ENCODE measurements at places on chromosomes 1 and 21.
A peak's percentile ranks its signal among the peaks of the same experiment; 100 is the strongest.

DNA sequence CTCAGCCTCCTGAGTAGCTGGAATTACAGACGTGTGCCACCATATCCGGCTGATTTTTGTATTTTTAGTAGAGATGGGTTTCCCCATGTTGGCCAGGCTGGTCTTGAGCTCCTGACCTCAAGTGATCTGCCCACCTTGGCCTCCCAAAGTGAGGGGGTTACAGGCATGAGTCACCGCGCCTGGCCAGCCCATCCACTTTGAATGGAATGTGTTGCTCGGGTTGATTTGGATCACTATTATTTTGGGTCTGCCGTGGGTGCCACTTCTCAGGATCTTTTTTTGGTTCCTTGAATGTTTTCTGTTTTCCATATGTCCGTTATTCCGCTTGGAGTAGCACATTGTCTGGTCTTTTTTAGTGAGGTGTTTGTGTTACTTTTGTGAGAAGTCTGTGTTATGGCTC, 17.0 kb downstream of the PCNT start:
- DNase-seq: no peak

DNA sequence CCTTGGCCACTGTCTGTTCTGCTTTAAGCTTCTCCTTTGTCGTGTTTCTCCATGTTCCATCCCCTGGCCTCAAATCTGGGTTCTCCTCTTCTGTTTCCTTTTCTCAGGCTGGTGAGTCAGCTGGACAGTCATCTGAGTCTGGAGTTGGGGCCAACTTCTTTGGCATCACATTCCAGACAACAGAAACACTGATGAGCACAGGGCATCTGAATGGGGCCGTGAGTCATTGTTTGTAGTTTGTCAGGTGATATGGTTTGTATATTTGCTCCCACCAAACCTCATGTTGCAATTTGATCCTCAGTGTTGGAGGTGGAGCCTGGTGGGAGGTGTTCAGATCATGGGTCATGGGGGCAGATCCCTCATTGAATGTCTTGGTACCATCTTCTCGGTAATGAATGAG, 14.3 kb upstream of the OLIG2 start:
- DNase-seq: no peak

DNA sequence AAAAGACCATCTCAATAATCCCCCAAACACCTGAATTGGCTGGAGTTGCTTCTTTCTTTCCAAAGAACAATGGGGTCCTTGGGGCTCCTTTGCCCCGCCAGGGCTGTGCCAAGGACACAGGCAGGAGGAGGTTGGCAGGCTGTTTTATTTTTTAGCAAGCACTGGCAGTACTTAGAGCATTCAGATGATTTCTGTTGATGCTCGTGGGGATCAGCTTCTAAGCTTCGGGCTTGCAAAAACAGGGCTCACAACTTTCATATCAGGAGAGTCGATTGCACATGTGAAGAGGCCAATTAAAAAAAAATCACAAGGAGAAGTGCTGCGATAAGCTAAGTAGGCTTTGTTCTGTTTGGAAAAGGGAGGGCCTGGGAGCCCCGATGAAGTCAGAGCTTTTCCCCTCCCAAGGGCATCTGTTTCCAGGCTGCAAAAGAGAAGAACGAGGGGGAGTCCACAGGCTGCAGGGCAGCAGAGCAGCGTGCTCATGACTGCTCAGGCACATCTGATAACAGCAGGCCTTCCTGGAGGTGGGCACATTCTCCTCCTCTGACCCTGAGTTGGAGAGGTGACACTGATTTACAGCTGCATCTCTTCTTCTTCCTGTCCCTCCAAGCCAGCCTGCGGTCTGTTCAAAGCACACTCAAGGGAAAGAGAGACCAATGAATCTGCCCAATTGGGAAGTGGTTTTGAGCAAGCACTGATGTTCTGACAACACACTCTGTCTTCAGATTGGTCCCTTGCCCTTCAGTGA, 27.3 kb upstream of the BCAR3 start:
- no peak for DNase-seq

GRCh38 chr1:149888999-149889289, 10.4 kb upstream of the BOLA1 start:
- DNase-seq: peak; percentile 22

DNA sequence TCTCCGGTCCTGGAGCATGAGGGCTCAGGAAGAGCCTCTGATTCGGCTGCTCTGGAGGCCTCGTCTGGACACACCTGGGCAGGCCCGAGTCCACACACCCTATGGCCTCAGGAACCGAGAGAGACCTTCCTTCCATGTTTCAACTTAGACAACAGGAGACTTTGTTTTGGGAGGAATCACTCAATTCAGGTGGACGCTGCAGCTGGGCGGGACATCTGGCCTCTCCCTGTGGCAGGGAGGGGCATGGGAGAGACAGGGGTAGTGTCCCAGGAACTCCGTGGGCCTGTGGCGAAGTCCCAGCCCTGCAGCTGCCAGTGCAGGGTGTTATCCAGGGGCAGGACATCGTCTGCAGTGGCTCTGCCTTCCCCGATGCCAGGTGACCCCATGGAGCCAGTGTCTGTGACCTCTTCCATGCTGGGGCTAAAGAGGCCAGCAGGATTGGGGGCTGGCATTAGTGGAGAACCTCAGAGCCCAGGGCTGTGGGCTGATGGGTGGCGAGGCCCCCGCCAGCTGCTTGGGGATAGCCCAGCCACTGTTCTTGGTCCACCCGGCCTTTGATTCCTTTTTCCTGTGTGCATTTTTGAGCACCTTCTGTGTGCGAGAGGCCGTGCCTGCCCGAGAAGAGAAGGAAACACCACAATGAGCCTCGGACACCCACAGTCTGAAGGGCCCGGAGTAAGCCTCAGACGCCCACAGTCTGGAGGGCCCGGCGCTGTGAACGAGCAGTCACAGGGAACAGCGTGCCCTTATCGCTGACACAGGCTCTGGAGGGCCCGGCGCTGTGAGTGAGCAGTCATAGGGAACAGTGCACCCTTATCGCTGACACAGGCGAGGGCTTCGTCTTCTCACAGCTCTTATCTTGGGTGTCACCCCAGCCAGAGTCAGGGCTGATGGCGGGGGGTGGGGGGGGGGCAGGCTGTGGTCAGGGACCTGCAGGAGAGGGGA, 6.2 kb downstream of the COL18A1 start:
- DNase-seq: no peak

DNA sequence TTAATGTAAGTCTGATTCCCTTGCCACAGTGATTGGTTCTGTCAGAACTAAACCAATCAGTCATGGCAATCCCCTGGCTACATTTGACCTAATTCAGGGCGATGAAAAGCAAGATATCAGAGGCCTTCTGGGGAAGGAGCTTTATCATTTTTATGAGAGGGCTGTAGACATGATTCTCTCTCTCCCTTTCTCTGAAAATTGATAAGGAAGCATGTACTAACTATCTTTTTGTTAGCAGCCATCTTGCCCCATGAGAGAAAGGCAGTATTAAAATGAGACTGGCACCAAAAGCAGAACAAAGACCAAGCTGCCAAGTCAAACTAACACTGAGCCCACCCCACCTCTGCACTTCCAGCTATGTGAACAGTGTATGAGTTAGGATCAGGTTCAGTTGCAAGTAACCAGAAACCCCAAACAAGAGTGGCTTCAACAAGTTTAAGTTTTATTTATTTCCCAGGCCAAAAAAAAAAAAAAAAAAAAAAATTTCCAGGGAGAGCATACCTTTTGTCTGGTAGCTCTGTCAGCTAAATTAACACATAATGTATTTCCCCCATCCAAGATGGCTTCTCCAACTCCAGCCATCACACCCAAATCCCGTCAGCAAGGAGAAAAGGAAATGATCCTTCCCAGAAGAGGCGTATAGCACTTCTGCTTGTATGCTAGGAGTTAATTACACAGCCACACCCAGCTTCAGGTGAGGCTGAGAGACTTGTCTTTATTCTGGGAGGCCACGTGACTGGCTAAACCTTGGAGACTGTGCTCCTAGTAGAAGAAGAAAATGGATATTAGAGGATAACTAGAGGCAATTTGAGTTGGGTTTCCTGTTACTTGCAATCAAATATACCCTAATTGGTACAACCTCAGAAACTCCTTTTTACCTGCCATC, 105.8 kb upstream of the RALGPS2 start:
- no peak for DNase-seq

DNA sequence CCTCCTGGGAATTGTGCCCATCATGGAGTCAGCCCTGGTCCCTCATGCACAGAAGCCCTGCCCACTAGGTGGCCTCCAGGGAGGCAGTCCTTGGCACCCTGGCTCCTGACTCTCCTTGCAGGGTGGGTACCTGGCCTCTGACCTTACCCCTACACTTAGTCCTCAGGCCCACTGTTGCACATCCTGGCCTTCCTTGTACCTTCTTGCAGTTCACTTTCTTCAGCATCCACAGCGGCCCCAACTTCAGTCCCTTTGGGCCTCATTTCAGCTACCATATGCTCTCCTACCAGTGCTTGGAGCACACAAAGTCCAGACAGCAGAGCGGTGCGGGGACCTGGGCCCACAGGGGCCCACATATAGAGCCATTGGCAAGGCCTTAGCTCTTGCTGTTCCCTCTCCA, 19.2 kb upstream of the PARP1 start:
- DNase-seq: no peak

DNA sequence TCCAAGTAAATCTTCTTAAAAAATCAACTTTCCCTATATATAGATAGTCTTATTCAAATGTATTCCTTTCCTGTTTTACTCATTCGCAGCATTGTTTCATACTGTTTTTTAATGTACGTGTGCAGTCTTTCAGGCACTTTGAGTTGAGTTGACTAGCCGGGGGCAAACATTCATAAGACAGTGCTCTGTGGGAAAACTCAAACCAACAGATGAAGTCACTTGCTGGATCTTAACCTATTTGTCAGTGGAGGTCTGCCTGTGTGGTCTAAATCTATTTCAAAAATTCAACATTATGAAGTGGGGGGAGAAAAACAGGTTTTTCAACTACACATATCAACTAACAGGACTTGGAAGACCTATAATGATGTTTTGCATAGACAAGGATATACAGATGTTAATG, 6.2 kb downstream of the HSD11B1 start:
- DNase-seq: no peak

GRCh38 chr1:117051224-117052064, 8.7 kb upstream of the TTF2 start:
- no peak for DNase-seq

DNA sequence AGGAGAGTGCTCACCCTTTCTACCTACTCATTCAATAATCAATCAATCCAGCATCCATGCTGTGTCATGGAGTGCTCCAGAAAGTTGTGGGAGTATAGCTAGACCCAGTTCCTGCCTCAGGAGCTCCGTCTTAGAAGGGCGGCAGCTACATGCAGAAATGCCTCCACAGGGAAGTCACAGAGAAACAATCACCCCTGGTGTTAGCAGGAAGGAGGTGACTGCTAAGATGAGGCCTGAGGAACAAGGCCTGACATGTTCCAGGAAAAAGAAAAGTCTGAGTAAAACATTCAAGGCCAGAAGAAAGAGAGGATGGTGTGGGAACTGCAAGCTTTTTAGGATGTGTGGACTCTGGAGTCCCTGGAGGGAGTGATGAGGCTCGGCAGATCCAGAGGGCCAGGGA, 142.5 kb upstream of the MAGI3 start:
- DNase-seq: no peak

- DNase-seq: no peak
These were observed 67.2 kb upstream of the RUNX3 start for GRCh38 chr1:24996983-24997893.

DNA sequence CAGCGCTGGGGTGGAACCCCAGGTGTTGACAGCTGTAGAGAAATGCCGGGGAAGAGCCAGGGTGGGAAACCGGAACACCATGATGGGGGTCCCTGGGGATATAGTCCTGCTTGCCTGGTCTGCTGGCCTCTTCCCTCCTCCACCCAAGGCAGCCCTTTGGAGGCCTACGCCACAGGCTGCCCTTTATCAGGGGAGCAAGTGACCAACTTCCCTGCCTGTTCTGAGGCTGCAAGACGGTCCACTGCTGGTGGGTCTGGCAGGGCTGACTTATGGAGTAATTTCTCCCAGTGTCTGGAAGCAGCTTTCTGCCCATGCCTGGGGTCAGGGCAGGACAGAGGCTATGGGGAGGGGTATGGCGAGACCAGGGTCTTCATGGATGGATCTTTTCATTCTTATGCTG, 50.8 kb upstream of the EDN2 start:
- no peak for DNase-seq

DNA sequence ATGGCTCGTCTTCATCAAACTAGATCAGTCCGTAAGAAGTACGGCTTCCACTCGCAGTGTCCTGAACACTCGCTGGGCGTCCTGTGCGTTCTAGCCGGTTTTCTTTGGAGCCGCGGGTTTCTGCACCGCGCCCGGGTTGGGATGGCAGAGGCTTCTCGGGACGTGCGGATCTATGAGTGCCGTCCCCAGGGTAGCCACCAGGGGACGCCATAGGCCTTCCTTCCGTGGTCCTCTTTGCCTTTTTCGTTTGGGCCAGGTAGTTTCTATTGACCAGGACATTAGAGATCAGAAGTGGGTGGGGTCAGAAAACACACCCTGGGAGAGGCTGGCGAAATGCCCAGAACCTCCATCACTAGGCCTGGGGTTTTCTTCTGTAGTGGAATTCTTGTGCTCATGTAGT, 273.8 kb downstream of the FAM72C start:
- peak; percentile 47 for DNase-seq

- no peak for DNase-seq
These were observed 10.3 kb upstream of the LUZP1 start for GRCh38 chr1:23178950-23179349.

DNA sequence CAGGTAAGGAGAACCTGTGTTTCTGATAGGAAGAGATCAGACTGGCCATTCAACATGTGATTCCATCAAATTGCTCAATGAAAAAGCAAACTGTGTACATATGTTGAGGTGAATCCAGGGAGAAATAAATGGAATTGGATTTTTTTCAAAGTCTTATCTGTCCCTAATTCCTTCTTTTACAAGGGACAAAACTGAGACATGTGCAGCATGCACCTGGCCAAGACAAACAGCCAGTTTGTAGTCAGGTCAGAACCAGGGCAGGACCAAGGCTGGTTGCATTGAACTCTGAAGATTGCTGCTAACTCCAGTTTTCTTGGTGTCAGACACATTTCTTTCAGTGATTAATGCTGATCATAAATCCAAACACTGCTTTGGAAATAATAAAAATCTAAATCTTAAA, 69.6 kb upstream of the CCDC190 start:
- DNase-seq: no peak

GRCh38 chr1:207847116-207847515, 63.8 kb downstream of the CD34 start:
- DNase-seq: no peak

DNA sequence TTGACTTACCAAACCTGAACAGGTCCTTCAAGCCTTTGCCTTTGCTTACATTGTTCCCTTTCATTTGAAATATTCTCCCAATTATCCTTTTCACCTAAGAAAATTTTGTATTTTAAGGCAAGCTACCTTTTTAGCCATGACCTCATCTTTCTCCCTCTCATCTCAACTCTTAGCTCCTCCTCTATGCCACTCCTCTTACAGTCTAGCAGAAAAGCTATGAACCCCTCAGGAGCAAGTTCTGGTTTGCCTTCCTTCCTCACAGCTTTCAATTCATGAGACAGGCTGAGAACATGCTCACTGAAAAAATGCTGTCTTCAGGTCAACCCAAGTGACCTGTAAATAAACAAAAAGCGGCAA, 8.3 kb upstream of the MUTYH start:
- no peak for DNase-seq

- DNase-seq: no peak
These were observed 47.8 kb downstream of the ZMYM4 start for GRCh38 chr1:35316264-35316663.

Data from NCI-H460 (cell line).